ENCODE measurements at places on chromosomes 5 and 9.

DNA sequence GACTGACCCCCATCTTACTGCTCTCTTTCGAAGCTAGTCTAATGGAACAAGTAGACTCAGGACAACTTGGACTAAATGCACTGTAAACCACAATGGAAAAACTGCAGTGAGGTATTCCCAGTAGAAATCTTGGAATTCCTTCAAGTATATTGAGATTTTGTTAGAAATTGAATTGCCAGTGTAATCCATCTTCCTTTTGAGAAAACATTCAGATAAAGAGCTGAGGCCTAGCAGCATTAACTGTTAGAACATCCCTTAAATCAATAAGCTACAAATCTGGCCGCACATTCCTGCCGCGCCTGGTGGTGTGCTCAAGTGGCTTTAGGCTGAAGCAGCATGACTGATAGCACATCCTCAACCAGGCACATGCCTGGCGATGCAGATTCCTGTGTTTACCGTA lies 29.3 kb downstream of the PPIC start:
- no peak for DNase-seq

DNA sequence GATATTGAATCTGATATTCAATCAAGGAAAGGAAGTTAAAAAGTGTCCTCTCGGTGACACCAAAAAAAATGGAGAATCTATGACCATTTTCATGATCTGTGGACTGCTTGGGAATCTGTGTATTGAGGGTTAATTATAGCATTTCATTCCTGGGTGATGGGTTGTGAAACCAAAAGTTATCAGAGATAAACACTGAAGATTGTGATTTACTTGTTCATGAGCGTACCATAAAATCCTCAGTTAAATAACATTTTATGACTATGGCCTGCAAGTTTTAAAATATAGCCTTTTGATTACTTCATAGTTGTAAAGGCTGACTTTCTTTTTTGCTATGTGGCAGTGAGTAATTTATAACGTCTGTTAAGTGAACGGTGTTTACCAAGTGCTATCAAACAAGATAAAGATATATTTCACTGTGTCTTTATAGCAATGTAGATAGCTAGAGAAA lies 267.9 kb upstream of the SEMA6A start:
- no peak for DNase-seq

- DNase-seq, result no peak
Observed at GRCh38 chr9:36679710-36680109, 107.0 kb downstream of the MELK start.

DNA sequence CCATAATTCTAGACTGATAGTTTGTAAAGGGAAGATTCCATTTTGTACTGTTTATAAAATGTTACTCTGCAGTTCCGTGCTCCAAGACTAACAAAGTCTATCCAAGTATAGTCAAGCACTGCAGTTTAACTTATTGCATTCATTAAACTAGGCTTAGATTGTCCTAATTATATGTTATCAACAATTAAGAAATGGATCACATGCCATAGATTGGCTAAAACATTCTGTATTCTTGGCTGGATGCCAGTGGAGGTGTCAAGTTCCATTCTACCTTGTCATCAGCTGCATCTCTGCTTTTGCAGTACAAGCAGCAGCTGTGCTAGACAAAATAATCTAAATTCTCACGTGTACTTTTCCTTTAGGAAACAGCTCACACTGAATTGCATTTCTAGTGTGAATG lies 69.4 kb upstream of the MEF2C start:
- no peak for DNase-seq

- peak; percentile 36 for DNase-seq
Observed at GRCh38 chr5:138408023-138408422, 30.8 kb upstream of the REEP2 start.

GRCh38 chr5:27769748-27770402 lies 731.5 kb upstream of the CDH9 start:
- DNase-seq, result no peak

DNA sequence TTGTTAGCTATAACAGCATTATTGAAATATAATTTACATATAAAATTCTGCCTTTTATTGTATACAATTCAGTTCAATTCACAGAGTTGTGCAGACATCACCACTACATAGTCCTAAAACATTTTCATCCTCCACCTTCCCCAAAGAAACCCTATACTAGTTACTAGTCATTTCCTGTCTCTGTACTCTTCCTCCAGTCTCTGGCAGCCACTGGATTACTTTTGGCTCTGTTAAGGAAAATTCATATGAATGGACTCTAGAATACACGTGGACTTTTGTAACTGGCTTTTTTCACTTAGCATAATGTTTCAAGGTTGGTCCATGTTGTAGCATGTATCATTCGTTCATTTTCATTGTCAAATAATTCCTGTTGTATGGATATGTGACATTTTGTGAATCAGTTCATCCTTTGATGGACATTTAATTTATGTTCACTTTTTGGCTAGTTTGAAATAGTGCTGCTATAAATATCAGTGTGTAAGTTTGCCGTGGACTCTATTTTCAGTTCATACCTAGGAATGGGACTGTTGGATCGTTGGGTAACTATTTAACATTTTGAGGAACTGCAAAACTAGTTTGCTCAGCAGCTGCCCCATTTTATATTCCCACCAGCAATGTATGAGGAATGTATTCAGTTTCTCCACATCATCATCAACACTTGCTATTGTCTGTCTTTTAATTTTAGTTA lies 9.7 kb downstream of the ICE1 start:
- DNase-seq, result no peak

DNA sequence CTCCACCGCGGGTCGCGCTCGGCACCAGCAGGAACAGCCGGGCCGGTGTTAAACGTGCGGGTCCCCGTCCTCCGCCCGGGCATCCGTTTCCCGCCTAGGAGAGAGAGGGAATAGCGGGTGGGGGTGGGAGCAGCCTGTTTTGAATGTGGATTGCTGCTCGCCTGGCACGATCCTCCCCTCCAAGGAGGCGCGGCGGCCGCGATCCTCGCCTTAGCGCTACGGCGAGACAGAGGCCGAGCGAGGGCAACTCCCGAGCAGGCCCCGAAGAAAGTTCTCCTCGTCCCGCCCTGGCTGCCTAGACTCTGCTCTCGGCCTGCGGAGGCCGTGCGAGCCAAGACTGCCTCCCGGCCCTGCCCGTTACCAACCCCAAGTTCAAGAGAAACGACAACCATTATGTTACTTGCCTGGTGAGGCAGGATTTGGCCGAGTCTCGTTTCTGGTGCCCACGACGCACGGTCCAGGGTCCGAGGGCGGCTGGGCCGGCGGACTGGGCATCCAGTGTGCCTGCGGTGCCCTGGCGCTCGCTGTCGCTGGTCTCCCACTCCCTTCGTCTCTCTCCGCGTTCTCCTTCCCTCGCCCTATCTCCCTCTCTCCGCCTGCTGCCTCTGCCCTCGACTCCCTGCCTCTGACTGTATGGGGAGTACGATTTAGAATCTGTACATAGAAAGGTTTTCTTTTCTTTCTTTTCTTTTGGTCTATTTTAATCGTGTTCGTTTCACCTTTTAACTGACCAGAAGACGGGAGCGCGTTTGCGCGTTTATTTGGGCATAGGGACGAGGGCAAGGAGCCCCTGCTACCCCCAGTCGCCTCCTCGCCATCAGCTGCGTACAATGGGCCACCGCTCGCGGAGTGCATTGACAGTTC lies 724 bp downstream of the NR2F1-AS1 start:
- no peak for DNase-seq

- DNase-seq, result no peak
Observed at GRCh38 chr5:19577882-19578281, 410.1 kb downstream of the CDH18 start.

DNA sequence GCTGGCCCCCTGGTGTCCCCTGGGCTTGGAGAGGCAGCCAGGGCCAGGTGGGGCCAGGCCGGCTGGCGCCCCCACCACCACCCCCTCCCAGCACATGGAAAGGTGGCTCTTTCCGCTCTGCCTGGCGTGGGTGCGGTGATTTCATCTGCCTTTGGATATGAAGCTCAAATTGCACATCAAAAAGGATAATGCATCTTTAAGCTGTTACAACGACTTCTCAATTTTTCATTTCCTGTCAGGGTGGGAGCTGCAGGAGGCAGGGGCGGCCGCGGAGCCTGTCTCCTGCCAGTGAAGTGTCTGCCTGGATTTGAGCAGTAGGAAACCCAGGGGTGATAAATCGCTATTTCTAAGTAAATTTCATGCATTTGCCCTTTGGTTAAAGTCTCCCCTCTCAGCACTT lies 169.2 kb upstream of the MVB12B start:
- no peak for DNase-seq

GRCh38 chr9:36818242-36818938 lies 215.7 kb downstream of the PAX5 start:
- DNase-seq, result no peak

- DNase-seq, result no peak
Observed at GRCh38 chr5:131416729-131417128, 152.9 kb downstream of the CDC42SE2 start.

- no peak for DNase-seq
Observed at GRCh38 chr9:124370896-124371582, 44.2 kb downstream of the PSMB7 start.

GRCh38 chr9:128916745-128917144 lies 4.0 kb upstream of the PHYHD1 start:
- no peak for DNase-seq

GRCh38 chr5:52504584-52505240 lies 283.0 kb upstream of the ITGA1 start:
- no peak for DNase-seq

GRCh38 chr5:176619569-176620332 lies 9.8 kb upstream of the GPRIN1 start:
- no peak for DNase-seq

DNA sequence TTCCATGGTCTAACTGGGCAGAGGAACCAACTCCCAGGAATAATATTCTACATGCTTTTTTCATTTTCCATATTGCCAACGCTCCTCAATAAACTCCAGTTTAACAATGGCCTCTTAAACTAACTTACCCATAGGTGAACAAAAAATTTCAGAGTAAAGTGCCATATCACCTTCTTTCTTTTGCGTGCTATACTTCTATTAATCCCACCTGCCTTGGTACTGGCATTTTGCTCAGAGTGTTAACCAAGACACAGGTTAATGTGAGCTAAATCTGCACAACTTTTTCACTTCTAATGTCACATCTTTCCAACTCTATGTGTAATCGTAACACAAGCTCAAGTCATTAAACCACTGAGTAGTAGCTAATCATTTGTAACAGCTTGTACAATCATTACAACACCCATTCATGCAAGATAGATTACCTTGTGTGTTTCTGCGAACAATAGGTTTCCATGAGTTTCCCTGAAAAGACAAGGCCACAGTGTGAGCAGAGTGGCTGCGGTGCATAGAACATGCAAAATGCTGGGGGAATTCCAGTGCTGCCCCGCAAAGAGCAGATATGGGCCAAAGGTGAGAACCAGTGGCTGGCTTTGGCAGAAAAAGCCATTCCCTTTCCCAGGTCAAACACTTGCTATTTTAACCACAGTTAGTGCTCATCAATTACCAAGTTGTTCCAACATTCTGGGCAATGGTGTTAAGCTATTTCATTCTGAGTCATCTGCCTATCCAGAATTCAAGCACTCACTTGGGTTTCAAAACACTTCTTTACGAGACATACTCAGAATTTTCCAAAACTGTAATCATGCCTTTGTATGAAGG lies 42.8 kb downstream of the TIMD4 start:
- DNase-seq, result peak; percentile 85

DNA sequence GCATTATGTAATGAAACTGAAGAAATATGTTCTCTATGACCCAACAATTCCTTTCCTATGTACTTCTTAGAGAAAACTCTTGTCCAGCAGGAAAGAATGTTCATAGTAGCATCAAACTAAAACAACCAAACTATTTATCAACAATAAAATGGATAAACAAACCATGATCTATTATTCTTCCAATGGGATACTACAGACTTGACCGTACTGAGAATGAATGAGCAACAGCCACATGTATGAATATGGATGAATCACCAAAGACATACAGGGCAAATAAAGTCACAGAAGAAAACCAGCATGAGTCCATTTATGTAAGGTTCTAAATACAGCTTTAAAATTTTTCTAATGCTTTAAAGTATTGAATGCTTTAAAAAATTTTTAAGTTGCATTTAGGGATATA lies 73.6 kb upstream of the SUSD1 start:
- no peak for DNase-seq

GRCh38 chr5:72749362-72749997 lies 67.0 kb upstream of the TNPO1 start:
- DNase-seq, result no peak
